ENCODE measurements at places on chromosomes 7 and 10.

- DNase-seq = no peak
Observed at GRCh38 chr10:132488231-132488821, 49.3 kb upstream of the INPP5A start.

GRCh38 chr7:46927131-46927810, 654.6 kb downstream of the TNS3 start:
- no peak for DNase-seq

- no peak for DNase-seq
Observed at GRCh38 chr10:5508161-5508604, 8.8 kb upstream of the CALML5 start.

- DNase-seq = no peak
Observed at GRCh38 chr7:81846398-81846797, 76.6 kb upstream of the HGF start.

DNA sequence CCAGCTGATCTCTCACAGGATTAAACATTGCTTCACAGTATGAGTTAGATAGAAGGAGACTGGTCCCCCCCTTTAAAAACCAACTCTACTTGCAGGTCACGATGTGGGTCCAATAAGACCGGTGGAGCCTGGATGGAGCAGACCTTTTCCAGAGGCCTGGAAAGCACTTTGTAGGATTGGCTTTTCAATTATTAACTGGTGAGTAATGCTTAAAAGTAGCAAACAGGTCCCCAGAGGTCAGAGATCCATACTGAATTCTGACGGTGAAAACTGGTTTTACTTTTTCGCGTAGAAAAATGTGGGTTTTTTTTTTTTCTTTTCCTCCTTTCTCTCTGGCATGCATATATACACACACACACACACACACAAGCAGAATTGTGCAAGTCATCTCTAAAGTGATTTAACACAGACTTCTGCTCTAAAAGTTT, 74.9 kb upstream of the OGDHL start:
- no peak for DNase-seq

DNA sequence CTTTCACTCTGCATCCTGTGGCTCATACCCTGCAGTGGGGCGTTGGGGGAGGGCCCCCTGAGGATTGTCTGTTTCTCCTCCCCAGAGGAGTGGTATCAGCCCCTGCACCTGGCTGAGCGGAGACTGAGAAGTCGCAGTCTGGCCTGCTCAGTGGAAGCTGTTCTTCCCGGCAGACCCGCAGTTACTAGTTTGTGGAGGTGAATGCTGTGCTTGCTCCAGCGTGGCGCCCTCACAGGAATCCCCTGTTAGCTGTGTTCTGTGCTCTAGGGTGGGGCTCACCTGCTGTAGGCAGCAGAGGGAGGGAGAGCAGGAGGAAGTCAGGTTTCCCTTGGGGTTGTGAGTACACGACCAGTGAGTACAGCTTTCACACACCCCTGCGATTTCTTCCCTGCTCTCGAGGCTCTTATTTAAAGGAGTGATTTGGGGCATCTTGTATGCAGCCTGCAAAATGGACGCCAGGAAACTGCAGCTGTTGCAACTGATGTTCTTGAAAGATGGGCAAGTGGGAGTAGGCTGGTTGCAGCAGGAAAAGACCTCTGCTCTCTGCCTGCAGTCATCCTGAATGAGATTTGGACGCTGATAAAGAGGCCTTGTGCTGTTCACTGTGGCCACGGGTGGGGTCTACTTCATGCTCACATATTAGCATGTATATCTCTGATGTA, 66.4 kb downstream of the HK1 start:
- DNase-seq = no peak

DNA sequence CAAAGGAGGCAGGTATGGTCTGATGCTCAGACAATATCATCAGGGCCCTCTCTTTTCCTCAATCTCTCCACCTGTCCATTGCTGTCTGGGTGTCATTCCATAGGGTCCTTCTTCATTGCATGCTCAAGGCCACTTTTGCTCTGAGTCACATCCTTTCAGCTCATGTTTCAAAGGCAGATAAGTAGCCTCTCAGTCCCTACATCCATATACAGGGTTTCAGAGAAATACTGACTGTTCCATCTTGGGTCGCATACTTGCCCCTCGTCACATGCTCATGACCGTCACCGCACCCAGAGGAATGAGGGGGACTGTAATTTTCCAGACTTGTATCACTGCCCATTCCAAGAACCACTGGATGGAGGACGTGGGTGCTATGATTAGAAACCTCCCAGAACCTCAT, 93.4 kb downstream of the FAM107B start:
- DNase-seq = no peak

All from activated T-helper 9 cell treated with anti-CD3 and anti-CD28 coated beads, Interleukin-2, amount 50 U/mL, for 16 hours (primary cell).